ENCODE measurements at places on chromosomes 4 and X.

GRCh38 chr4:73589261-73589847, 30.9 kb downstream of the RASSF6 start:
- DNase-seq: no peak

DNA sequence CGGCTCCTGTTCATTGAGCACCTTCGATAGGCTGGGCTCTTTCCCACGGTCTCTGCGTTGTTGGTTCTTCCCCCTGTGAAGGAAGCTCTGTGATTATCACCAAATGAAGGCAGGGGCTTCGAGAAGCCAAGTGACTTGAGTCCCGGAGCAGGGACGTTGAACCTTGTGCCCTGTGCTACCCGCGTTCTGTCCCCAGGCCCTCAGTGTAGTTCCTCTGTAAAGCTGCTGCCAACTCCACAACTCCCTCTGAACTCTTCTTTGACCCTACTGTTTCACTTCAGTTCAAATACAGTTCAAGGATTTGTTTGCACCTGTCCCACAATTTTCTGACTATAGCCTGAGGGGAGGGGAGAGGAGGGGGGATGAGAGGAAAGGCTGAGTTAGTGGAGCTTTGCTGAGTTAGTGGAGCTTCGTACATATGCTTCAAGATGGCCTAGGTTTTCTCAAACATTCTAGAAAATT, 635 bp upstream of the PHF8 start:
- DNase-seq: no peak

DNA sequence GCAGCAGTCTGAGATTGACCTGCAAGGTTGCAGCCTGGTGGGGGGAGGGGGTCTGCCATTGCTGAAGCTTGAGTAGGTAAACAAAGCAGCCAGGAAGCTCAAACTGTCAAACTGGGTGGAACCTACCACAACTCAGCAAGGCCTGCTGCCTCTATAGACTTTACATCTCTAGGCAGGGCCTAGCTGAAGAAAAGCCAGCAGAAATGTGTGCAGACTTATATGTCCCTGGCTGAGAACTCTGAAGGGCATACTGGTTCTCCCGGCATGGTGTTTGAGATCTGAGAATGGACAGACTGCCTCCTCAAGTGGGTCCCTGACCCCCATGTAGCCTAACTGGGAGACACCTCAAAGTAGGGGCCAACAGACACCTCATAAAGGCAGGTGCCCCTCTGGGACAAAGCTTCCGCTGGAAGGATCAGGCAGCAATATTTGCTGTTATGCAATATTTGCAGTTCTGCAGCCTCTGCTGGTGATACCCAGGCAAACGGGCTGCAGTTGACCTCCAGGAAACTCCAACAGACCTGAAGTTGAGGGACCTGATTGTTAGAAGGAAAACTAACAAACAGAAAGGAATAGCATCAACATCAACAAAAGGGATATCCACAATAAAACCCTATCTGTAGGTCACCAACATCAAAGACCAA, 167.6 kb downstream of the GC start:
- no peak for DNase-seq

DNA sequence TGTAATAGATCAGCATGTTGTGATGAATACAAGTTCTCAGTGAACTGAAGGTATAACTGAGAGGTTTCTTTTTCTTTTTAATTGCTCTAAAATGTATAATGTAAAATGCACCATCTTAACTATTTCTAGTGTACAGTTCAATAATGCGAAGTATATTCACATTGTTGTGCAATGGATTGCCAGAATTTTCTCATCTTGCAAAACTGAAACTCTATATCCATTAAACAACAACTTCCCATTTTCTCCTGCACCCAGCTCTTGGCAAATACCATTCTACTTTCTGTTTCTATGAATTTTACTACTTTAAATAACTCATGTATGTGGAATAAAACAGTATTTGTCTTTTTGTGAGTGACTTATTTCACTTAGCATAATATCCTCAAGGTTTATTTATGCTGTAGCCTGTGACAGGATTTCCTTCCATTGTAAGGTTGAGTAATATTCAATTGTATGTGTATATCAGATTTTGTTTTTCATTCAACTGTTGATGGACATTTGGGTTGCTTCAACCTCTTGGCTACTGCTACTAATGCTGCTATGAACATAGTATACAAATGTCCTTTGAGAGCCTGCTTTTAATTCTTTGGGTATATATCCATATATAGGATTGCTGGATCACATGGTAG, 53.5 kb upstream of the NPFFR2 start:
- no peak for DNase-seq

GRCh38 chr4:121551271-121551670, 145.5 kb downstream of the ANXA5 start:
- DNase-seq: no peak

DNA sequence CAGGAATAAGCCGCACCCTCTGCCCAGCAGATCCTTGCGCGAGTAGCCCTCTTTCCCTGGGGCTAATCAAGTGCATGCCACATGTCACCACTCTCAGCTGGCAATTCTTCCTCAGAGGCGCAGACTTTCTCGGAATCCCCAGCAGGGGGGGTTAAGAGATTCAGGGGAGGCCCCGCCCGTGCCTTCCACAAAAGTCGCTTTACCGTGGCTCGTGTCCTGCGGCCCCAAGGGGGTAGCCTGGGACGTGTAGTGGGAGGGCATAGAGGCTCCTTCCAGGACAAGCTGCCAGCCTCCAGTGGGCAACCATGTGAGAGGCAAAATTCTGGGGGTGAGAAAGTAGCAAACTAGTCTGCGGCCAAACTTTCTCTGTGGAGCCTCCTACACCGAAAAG, 652 bp downstream of the SRPX start:
- DNase-seq: no peak

DNA sequence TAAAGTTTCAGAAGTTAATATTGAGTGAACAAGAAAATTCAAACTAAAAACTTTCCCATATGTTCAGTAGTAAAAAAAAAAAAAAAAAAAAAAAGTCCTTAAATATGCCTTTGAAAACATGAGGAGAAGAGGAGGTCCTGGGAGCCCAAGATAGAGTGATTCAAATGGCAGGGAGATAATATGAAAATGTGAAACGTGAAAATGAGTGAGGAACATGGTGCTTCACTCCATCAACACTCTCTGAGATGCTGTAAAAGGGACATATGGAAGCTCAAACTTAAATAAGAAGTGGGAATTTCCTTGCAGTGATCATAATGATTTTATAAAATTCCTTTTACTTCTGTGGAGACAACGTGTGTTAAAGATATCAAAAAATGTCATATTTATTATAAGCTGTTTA, 423.9 kb downstream of the PABPC4L start:
- no peak for DNase-seq

DNA sequence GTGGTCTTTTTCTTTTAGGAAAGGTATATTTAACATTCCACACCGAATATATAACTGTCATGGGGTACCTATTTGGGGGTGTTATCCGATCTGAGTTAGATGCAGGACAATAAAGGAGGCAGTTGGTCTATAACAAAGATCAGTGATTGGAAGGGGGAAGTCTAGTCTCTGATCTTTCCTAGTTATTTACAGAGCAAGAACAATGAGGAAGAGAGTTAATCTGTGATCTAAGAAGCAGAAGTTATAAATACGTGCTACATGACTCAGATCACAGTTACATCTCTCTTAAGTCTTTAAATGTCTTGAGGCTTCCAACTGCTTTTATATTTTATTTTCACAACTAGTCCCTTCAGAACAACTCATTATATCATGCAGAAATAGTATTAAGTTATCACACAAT, 33.2 kb upstream of the ARMCX4 start:
- DNase-seq: no peak

DNA sequence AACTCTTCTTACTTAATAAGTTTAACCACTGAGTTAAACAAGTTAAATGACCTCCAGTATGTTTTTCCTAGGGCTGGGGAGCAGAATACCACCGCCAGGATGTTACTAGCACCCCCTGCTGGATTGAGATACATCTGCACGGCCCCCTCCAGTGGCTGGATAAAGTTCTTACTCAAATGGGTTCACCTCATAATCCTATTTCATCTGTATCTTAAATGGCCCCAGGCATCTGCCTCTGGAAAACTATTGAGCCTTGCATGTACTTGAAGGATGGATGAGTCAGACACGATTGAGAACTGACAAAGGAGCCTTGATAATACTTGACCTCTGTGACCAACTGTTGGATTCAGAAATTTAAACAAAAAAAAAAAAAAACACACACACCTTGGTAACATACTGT, 61.5 kb upstream of the MMAA start:
- DNase-seq: peak; percentile 17
